ENCODE measurements at places on chromosomes 13 and 19.

DNA sequence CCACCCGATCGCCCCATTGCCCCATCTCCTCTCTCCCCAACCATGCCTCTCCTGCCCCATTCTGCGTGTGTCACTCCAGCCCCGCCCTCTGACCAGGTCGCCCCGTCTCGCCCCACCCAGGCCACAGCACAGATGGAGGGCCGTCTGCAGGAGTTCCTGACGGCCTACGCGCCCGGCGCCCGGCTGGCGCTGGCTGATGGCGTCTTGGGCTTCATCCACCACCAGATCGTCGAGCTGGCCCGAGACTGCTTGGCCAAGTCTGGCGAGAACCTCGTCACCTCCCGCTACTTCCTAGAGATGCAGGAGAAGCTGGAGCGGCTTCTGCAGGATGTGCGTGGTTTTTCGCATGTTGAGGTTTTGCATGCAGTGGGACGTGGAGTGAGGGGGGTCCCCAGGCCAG, 26.2 kb downstream of the MAST3 start:
- no peak for DNase-seq

DNA sequence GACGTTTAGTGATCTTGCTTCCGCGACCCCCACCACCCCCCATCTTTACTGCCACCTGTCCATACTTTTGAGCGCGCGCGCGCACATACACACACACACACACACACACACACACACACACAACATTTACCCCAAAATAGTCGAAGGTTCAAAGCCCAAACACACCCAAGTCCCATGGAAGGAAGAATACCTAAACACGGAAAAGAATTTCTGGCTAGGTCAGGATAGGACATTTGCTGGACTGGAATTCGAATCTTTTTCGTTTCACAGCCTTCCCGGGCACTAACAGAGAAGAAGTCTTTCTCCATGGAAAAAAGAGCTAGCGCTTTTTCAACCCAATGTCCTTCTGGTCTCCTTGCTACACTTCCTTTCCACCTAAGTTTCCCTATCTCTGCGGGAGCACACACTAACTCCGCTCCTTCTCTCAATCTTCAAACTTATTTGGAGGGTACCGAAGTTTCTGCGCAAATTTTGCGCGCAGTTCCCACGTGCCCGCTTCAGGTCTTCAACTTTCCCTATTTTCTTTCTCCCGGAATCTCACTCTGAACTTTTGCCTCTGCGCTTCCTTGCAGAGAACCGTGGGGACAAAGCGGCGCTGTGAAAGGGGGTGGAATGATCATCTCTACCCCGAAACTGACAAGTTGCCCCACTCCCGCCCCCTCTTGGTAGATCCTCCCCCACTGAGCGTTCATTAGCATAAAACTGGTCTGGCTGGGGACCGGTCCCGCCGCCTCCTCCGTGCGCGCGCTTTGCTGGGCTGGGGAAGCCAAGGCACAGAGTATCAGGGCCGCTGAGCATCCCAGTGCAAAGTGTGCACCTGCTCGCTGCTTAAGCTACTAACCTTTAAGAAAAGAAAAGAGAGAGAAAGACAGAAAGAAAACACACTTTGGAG, 2.7 kb downstream of the DACH1 start:
- no peak for DNase-seq

- DNase-seq: no peak
Observed at GRCh38 chr13:98941126-98941525, 36.7 kb downstream of the DOCK9 start.

- no peak for DNase-seq
Observed at GRCh38 chr19:11337080-11337479, 2.4 kb downstream of the RAB3D start.

- DNase-seq: peak; percentile 41
Observed at GRCh38 chr19:39970425-39970674, 615 bp upstream of the PSMC4 start.
